ENCODE measurements at places on chromosomes 5 and 9.

- no peak for DNase-seq
Measured at GRCh38 chr9:34594177-34594576, 4.7 kb upstream of the CNTFR start.

DNA sequence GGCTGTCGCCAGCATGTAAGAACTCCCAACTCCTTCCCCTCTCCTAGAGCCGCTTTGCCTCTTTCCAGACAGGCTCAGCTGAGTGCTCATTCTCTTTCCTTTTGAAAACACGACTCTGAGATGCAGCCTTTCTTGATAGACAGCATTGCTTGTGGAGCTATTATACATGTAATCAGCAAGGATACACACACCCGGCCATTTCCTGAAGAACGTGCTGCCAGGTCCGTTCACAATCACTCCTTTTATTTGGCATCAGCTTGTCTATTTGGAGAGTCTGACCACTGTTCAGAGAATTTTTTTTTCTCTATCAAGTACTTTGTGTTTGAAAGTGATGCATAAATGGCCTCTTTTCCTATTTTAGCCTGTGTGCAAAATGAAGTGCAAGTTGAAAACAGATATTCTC is 328.7 kb downstream of the MARCHF11 start:
- no peak for DNase-seq

DNA sequence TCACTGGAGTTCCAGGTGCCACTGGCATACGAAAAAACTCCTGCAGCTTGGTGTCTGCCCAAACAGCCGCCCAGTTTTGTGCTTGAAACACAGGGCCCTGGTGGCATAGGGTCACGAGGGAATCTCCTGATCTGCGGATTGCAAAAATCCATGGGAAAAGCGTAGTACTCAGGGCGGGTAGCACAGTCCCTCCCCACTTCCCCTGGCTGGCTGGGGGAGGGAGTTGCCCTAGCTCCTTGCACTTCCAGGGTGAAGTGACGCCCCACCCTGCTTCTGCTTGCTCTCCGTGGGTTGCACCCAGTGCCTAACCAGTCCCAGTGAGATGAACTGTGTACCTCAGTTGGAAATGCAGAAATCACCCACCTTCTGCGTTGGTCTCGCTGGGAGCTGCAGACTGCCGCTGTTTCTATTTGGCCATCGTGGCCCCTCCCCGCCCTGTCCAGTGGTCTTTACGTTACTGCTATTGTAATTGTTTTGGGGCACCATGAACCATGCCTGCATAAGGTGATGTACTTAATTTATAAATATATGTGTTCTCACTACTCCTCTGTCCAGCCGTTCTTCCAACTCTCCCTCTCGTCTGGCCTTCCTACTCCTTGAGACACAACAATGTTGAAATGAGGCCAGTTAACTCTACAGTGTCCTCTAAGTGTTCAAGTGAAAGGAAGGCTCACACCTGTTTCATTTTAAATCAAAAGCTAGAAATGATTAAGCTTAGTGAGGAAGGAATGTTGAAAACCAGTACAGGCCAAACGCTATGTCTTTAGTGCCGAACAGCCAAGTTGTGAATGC is 65.9 kb downstream of the CCDC171 start:
- DNase-seq = no peak

GRCh38 chr5:8827696-8828095 is 718.2 kb downstream of the SEMA5A start:
- DNase-seq = no peak

DNA sequence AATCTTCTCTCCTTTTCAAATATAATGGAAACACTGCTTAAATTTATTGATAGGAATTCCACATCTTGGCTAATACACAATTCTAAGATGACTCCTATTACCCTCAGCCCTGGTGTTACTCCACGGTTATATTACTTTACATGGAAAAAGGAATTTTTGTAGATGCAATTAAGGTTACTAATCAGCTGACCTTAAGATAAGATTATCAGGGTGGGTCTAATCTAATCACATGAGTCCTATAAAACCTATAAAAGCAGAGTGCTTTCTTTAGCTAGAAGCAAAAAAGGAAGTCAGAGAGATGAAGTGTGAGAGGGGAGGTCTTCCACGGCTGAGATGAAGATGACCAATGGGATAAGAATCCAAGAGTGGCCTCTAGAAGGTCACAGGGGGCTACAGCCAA is 268.6 kb downstream of the PDE4D start:
- DNase-seq = no peak

- DNase-seq = no peak
Measured at GRCh38 chr9:125391704-125392103, 130.1 kb downstream of the GAPVD1 start.

GRCh38 chr5:114097570-114097969 is 264.3 kb upstream of the KCNN2 start:
- DNase-seq = no peak

GRCh38 chr5:151612689-151613427 is 21.7 kb upstream of the FAT2 start:
- DNase-seq = no peak

DNA sequence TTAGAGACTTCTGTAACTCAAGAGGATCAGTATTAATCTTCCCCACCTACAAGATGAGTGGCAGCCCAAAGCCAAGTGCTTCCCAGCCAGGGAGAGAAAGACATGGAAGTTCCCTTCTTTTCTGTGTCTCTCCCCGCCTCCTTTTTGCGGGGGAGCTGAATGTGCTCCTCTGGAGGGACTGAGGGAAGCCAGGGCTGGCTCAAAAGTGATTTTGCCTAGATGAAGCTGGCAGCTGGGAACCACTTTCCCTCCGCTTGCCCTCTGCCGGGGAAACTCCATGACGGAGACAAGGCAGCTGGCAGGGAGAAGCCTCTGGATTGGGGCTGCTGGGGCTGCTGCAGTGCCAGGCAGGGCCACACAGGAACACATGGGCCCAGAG is 24.4 kb downstream of the EGR1 start:
- DNase-seq = no peak

DNA sequence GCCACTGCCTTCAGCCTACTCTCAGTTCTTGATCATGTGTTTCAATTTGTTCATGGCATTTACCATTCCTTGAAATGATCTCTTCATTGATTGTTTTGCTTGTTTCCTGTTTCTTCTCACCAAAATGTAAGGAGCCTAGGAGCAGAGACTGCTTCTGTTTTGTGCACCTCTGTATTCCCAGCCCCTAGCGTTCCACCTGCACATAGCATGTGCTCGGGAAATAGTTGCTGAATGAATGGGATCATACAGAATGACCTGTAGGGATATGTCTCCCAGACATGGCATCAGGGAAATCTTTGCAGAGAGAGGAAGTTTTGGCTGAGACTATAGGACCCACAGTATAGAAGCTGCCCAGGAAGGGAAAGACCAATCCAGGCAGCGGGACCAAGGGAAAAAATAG is 6.2 kb upstream of the CERCAM start:
- no peak for DNase-seq

DNA sequence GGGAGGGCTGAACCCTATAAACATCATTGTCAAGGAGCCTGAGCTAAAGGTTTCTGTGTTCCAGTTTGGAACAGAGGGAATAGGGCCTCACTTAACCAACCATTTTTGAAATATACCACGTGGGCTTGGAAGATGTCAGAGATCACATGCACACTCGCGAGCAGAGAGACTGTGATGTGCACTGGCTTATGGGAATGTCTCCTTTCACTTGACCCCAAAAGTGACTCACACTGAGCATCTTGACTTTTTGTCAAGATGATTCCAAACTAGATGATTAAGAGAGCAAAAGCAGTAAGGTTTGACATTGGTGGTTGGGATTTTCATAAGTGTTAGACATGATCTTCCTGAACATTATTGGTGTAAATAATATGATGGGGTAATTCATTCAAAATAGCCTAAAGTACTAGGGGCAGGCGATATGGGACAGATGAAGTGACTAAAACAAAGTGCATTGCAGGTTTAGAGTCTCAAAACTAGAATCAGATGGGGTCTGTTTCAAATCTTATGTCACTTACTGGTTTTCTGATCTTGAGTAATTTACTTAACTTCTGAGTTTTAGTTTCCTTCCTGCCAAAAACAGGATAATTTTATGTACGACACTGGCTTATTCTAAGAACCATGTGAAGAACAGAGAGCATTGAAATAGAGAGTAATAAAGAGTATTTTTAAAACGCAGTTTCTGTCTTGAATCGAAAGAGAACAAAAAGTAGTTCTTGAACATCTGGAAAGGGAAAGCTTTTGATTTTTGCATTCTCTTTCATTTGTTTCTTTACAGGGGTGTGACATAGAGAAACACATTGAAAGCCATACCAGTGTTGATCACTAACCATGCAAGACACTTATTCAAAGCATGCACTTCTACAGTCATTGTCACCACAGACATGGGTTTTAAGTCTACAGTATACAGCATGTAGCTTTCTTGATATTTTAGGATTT is 383.0 kb downstream of the DIRAS2 start:
- DNase-seq = no peak

DNA sequence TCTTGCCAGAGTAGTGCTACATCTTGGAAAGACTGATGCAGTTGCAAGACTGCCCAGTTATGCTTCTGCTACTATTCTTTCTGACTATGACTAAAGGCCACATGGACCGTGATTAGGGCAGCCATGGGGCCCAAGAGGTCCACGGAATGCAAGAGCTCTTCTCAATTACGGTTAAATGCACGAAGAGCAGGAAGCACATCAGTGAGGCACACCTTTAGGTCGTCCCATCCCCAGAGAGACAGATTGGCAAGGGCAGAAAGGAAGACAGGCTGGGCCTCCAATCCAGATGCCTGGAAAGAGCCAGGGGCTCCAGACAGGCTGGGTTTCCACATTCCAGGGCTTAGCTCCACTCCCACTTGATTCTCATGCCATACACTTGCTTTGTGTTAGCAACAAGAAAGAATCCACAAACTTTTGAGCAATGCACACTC is 132.3 kb upstream of the SLIT3 start:
- DNase-seq = no peak

DNA sequence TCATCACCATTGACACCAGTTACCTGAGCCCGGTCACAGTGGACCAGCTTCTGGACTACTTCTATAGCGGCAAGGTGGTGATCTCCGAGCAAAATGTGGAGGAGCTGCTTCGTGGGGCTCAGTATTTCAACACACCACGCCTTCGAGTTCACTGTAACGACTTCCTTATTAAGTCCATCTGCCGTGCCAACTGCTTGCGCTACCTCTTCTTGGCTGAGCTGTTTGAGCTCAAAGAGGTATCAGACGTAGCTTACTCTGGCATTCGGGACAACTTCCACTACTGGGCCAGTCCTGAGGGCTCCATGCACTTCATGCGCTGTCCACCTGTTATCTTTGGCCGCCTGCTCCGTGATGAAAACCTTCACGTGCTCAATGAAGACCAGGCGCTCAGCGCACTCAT is 520 bp downstream of the CCIN start:
- no peak for DNase-seq

GRCh38 chr5:163696579-163696887 is 191.1 kb downstream of the MAT2B start:
- DNase-seq = no peak

- no peak for DNase-seq
Measured at GRCh38 chr9:2255128-2255527, 240.0 kb downstream of the SMARCA2 start.

GRCh38 chr9:124394596-124394995 is 20.6 kb downstream of the PSMB7 start:
- no peak for DNase-seq

GRCh38 chr9:128361986-128362646 is 9.1 kb upstream of the URM1 start:
- peak; percentile 73 for DNase-seq

GRCh38 chr5:126656401-126657007 is 55.8 kb downstream of the PHAX start:
- peak; percentile 45 for DNase-seq

DNA sequence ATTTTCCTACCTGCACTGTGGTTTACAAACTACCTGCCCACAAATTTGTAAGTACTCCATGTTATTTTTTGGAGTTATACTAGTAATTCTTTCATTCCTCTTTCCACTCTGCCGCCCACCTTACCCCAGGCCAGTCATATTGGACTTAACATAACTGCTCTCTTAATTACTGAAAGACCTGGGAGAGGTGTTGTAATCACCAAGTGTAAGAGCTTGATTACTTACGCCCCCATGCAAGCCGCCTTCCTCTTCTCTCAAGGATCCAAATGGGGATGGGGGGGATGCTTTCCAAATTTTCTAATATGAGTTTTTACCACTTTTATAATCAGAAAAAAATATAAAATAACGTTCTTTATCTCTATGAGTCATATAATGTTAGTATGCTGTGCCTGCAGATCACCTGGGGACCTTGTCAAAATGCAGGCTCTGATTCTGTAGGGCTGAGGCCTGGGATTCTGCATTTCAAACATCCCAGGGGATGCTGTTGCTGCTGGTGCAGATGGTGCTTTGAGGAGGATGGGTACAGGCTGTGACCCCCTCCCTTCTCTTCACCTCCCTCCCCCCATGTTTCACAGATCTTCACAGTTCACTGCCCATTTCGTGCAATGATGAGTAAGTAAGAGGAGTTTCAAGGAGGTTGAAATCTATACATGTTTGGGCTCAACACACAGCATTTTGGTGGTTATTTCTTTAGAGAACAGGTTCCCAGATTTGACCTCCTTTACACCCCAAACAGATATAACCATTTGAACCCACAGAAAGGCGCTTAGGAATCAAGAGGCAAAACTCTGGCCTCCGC is 87.3 kb downstream of the SEC61B start:
- DNase-seq = no peak

GRCh38 chr5:168128557-168128956 is 162.9 kb upstream of the WWC1 start:
- no peak for DNase-seq

GRCh38 chr9:127179633-127180441 is 57.4 kb upstream of the ANGPTL2 start:
- DNase-seq = no peak
